ENCODE measurements at places on chromosomes 3 and 15. TPM values are rescaled to one million over a fixed set of nuclear protein-coding genes. Genes with fewer than 3 reads are reported as not detected.

NUP210 gene
- total RNA-seq = 166 TPM

CLDN1 gene
- not detected for total RNA-seq

RNF168 gene
- 42.7 TPM for total RNA-seq

P2RY1 gene
- total RNA-seq = 0.17 TPM

RARRES1 gene
- not detected for total RNA-seq

MASP1 gene
- total RNA-seq = not detected

KLHL40 gene
- total RNA-seq = not detected

PLS1 gene
- total RNA-seq = 0.74 TPM

THBS1 gene
- total RNA-seq = 5.6 TPM

CAMK2N2 gene
- 0.29 TPM for total RNA-seq
